Effector CD8-positive, alpha-beta T cell (primary cell): ENCODE measurements at places on chromosomes 4 and X.

DNA sequence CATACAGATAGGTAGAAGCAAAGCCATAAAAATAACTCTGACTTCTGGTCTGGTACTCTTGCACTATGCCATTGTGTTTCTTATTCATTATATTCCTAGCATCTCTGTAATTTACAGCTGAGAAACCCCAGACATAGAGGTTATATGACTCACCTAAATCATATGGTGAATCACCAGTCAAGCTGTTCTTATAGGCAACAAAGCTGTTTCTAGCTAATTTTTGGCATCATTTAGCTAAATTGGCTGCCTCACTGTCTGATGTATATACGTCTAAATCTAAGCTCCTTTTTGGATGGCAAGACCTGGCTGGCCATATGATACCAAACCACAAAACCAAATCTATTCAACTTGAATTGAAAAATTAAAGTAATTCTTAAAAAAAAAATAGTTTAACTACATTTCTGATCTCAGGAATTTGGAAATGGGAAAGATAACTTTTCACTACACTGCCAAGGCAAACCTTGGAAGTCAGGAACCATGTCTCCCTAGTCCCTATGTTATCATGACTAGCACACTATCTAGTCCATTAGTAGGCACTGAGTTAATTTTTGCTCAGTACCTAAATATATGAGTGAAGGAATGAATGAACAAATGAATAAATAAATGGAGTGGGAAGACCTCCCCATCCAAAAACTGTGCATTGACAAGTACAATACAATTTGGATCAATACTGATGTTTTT lies 41.3 kb upstream of the STAG2 start:
- no peak for DNase-seq

DNA sequence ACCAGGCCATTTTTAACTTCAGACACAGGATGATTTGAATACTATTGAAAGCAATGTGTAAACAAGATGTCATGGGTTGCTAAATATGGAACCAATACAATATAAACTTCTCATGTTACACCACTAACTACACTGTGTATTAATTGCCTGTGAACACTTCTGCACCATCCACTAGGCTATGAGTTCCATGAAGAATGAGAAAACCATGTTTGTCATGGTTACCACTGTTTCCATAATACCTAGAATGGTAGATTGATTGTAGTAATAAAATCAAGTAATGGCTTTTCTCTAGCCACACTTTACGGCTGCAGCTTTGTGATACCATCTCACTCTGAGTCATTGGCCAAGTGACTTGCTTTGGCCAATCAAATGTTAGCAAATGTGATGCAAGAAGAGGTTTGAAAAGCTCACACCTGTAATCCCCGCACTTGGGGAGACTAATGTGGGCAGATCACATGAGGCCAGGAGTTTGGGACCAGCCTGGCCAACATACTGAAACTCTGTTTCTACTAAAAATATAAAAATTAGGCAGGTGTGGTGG lies 19.9 kb upstream of the CYBB start:
- DNase-seq, result no peak

- DNase-seq, result no peak
Observed at GRCh38 chr4:188552741-188553275, 413.6 kb downstream of the TRIML1 start.

- DNase-seq, result no peak
Observed at GRCh38 chrX:101677028-101677427, 17.4 kb upstream of the ARMCX2 start.

- no peak for DNase-seq
Observed at GRCh38 chrX:53265771-53266574, 15.4 kb downstream of the IQSEC2 start.

GRCh38 chr4:27381815-27382214 lies 521.2 kb downstream of the STIM2 start:
- no peak for DNase-seq

DNA sequence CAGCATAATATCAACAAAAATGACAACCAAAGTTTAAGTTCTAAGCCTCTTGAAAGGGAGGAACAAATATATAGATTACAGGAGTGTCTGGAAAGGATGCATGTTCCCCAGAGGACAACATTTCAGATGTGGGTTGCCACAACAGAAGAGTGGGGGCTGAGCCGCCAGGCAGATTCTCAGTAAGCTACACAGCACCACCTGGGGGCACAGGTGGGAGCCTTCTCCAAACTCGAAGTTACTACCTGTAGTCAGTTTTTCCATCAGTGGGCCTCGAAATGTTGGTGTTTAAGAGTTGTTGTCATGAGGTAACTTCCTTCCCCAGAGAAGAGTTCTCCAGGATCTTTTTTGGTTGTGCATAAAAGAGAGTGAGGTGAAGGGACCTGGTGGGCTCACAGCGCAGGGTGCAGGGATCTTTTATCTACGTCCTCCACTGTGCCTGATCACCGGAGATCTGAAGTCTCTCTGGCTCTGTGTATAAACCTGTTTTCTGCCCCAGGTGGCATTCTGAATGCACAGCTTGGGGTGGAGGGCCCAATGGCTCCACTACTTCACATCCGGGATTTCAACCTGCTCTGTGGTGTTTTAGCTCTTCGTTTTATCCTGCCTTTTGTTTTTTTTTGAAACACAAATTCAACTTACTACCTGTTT lies 58.4 kb upstream of the STS start:
- peak; percentile 9 for DNase-seq

GRCh38 chr4:105634402-105635080 lies 73.9 kb downstream of the INTS12 start:
- no peak for DNase-seq

GRCh38 chr4:59597536-59598329 lies 1602.4 kb upstream of the ADGRL3 start:
- no peak for DNase-seq

GRCh38 chr4:125123570-125124109 lies 191.1 kb upstream of the FAT4 start:
- no peak for DNase-seq

DNA sequence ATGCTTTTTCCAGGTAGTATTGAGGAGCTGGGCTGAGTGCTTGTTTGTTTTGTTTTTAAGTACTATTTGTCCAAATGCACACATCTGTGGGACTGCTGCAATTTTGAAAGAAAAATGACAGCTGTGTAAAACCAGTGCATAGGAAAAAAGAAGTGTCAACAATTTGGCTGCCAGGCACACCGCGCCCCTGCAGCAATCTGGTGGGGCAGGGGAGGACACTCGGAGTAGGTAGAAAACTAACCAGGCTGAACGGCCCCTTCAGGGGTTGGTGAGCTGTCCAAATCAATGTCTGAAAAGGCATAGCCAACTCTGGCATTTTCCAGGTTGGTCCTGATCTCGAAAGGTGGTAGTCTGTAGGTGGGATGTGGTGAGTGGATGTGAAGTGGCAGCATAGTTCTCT lies 1.1 kb downstream of the LDOC1 start:
- DNase-seq, result no peak

DNA sequence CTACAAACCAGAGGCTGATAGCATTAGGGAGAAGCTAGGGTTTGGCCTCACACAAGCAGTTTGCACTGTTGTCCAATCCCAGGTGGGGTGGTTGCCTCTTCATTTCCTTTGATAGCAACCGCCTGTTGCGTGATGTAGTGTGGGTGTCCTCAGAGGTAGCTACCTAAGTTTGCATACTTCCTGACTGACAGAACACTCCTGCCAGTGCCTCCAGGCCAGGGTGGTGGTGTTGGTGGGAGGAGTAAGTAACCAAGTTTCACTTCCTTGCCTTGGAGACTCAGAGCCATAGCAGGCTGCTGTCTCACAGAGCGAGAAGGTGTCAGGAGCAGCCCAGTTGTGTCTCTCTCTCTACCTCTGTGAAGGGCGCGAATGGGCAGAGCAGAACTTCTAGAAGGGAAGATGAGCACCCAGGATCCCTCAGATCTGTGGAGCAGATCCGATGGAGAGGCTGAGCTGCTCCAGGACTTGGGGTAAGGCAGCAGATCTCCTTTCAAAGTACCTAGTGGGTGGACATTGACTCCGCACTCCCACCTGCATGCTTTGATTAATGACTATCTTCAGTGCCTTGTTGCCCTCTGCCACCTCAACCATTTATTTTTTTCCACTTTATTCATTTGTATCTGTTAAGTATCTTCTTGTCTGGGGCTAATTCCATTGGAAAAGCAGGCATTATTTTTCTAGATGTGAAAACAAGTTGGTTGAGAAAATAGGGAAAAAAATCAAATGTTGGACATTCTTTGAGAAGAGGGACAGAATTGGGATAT lies at the start of gene DAPP1:
TSS of gene DAPP1 (plus strand) at position 283 of the 764 bp plus-strand sequence. CDS start at position 370, 87 bp downstream.
- DNase-seq, result peak; percentile 43

DNA sequence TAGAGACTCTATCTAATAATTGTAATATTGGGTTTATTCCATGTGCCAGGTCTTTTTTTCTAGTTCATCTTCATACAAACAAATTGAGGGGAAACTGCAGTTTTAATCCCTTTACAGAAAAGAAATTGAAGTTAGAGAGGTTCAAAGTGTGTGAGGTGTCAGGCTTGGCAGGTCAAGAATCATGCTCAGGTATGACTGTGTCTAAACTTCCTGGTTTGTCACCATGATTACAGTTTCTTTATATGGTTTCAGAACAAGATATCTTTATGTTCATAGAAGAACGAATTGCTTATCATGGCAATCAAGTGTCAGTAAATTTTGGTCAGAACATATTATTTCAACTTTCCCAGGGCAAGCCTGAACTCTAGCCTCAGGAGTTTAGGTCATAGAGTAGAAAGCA lies 460.4 kb downstream of the RAPGEF2 start:
- no peak for DNase-seq

- no peak for DNase-seq
Observed at GRCh38 chr4:173486714-173487392, 43.2 kb downstream of the HAND2 start.

DNA sequence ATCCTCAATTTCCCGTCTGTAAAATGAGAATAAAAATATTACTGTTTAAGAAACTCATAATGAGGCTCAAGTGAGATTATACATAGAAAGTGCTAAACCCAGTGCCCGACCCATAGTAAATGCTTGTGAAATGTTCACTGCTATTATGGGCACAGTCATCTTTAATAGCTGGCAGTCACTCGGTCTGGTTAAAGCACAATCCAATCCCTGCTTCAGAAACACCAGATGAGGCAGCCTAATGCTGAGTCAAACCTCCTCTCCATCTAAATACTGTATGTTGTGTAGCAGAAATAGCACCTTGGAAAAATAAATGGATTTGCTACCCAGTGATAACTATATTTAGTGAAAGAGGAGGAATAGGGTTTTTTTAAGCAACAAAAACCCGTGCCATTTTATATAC lies 14.5 kb downstream of the EVC2 start:
- no peak for DNase-seq
